ENCODE measurements at places on chromosomes 5 and 9.
A peak's percentile ranks its signal among the peaks of the same experiment; 100 is the strongest.

GRCh38 chr9:83041771-83042170, 21.2 kb downstream of the RASEF start:
- no peak for DNase-seq

GRCh38 chr9:88075966-88076285, 62.3 kb downstream of the SPATA31C2 start:
- DNase-seq = no peak

DNA sequence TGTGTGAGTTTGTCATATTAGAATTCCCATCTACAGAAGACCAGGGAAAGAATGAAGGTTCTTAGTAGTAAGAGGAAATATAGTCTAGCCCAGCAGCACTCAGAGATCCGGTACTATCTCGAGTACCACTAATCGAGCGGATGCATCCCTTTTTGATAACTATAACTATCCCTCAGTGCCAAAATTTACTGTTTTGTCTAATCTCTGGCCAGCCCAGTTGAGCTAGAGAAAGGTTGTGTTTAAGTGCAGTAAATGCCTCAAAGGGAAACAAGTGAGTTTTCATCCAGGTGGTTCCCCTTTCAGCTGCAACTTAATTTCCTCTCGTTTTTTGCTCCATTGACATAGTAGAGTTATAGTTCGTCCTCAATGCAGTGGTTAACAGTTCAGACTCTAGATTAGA, 146.7 kb downstream of the GPBP1 start:
- no peak for DNase-seq

- no peak for DNase-seq
Measured at GRCh38 chr5:154367101-154367500, 78.7 kb upstream of the SAP30L start.

- no peak for DNase-seq
Measured at GRCh38 chr9:101409079-101409477, 10.4 kb downstream of the ZNF189 start.

DNA sequence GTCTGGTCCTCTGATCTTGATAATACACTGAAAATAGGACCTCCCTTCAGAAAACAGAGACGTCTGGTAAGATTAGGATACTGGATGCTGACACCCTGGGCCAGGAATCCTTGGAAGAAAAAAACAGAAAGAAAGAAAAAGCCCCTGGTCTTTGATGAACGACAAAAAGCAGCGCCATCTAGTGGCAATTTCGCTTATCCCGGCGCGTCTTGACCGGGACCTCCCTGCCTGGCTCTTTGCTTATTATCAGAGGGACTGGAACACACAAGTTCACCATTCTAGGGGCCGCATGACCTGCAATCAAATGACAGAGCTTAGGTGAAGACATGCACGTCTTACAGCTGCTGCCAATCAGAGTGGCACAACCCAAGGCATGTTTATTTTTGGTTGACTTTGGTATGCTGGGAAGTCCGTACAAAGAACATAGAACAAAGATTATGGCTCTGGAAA, 114.9 kb upstream of the NFIB start:
- no peak for DNase-seq

DNA sequence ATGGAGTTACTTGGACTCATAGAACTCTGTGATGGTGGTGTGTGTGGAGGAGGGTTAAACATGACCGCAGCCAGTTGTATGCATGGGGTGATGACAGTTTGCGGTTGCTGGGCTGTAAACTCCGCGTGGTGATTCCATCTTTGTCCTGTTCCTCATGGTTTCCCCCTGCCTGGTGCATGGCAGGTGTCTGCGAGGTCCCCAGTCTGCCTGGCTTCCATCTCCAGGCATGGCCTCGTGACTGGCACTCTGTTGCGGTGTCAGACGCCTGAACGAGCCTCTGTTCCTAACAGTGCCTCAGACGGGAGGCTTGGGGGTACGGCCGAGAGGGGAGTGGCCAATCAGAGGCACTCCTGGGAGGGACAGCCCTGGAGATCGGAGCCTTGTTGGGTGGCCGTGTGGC, 33.9 kb upstream of the SH3PXD2B start:
- DNase-seq = no peak

GRCh38 chr9:129383019-129383560, 205.0 kb upstream of the IER5L start:
- no peak for DNase-seq

DNA sequence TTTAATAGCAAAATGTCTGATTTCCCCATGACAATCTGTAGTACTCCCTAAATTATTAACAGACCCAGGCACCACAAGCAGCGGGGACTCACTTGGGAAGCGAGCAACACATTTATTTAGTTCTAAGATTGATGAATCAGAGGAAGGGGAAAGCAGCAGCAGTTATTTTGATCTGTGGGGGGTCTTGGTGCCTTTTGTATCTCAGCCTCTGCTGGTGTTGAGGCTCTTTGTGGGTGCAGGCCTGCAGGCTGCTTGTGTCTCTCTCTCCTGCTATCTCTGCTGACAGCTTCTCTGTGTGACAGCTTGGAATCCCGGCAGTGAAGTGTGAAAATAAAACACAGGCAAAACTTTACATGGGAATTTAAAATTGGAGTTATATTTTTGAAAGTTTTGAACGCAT, 878.2 kb upstream of the DMAC1 start:
- DNase-seq = no peak

- DNase-seq = no peak
Measured at GRCh38 chr9:33153666-33154065, 13.5 kb downstream of the B4GALT1 start.

DNA sequence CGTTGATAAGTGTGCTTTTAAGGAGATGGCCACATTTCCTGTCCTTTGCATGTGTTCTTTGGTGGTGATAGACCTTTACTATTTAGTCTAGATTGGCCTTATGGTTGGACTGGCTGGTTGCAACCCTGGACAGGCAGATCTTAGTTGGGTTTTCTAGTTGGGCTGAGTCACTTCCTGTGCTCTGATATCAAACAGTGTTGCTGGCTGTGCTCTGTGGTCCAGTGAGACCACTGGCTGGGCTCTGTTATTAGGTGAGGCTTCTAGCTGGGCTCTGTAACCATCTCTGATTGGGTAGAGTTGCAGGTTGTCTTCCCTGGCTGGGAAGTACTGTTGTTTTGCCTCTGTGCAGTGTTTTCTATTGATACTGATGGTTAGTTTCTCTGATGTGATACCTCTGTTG, 432.5 kb downstream of the LRRC70 start:
- DNase-seq = no peak

- DNase-seq = no peak
Measured at GRCh38 chr9:123284656-123285055, 16.3 kb upstream of the STRBP start.

GRCh38 chr9:88531920-88532698, 2.9 kb upstream of the NXNL2 start:
- DNase-seq = no peak

- peak; percentile 35 for DNase-seq
Measured at GRCh38 chr9:6054280-6055099, 39.1 kb upstream of the RANBP6 start.

DNA sequence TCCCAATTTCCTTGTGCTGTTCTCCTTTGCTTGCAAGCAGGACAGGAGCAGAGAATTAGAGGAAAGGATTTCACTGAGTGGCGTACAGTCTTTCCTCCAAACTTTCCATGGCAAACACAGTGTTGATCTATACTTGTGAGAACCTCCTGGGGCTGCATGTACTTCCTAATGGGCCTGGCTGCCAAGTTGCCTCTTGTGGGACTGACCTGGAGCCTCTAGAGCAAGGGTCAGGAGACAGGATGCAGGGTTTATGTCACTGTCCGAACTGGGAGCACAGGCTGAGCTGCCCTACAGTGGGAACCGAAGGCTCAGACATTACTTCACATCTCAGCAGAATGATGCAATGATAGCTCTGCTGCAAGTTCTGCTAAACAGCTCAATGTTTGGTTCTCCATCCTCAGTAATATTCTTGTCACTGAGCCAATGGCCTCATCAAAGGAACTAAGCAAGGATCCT, 102.3 kb downstream of the ENC1 start:
- no peak for DNase-seq

GRCh38 chr9:26954050-26954508, 2.1 kb upstream of the IFT74 start:
- no peak for DNase-seq

GRCh38 chr5:143008809-143009521, 238.8 kb downstream of the ARHGAP26 start:
- peak; percentile 54 for DNase-seq

- no peak for DNase-seq
Measured at GRCh38 chr5:174937201-174938123, 213.1 kb downstream of the MSX2 start.

DNA sequence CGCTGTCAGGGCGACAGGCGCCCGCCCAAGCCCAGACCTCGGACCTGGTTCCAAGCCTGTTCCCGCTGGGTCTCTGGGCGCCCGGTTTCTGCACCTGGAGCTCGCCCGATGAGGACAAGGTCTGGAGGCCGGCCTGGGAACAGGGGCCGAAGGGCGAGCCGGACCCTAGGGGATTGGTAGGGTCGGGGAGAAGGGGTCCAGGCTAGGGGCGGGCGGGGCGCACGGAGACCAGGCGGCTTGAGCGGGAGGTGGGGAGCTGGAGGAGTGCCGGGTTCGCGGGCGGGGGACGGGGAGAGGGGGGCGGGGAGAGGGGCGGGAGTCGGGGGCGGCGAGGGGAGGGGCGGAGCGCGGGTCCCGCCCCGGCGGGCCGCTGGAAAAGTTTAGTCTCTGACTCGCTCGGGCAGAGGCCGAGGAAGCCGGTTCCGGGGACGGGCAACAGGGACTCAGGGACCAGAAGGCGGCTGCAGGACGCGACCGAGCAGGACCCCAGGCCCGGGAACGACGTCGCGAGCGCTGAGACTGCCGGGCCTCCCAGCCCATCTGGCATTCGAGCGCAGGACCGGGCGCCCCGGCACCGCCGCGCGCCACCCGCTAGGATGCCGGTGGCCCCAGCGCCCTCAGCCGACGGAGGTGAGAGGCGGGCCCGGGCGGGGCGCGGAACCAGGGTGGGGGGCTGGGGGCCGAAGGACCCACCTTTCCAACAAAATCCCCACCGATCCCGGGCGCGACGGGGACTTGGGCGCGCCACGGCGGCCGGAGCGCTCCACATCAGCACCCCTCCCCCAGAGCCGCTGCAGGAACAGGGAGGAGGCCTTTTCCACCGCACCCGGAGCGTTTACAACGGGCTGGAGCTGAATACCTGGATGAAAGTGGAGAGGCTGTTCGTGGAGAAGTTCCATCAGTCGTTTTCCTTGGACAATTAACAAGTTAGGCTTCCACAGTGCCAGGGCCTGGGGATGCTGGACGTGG, at the start of gene S1PR3:
Gene S1PR3, plus strand, starts transcription at position 403 of the 969 bp plus-strand sequence. CDS start 9,733 bp downstream, outside the sequence.
- no peak for DNase-seq

GRCh38 chr9:27784847-27785713, 211.8 kb upstream of the C9orf72 start:
- DNase-seq = no peak

DNA sequence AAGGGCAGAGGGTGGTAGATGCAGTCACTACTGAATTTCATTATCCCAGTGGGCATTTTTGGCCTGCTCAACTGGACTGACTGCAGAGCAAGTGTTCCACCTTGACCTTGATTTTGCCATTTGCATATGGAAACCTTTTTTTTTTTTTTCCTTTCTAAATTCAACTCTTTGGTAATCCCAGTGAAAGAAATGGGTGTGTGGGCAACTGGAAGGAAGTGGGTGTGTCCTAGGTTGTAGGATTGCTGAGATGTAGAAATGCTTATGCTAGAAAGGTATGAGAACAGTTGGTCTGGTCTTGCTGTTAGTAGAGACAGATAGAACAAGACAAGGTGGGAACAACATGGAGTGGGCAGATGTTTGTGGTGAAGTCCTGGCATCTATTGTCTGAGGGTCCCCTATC, 7.8 kb upstream of the IL12B start:
- no peak for DNase-seq

DNA sequence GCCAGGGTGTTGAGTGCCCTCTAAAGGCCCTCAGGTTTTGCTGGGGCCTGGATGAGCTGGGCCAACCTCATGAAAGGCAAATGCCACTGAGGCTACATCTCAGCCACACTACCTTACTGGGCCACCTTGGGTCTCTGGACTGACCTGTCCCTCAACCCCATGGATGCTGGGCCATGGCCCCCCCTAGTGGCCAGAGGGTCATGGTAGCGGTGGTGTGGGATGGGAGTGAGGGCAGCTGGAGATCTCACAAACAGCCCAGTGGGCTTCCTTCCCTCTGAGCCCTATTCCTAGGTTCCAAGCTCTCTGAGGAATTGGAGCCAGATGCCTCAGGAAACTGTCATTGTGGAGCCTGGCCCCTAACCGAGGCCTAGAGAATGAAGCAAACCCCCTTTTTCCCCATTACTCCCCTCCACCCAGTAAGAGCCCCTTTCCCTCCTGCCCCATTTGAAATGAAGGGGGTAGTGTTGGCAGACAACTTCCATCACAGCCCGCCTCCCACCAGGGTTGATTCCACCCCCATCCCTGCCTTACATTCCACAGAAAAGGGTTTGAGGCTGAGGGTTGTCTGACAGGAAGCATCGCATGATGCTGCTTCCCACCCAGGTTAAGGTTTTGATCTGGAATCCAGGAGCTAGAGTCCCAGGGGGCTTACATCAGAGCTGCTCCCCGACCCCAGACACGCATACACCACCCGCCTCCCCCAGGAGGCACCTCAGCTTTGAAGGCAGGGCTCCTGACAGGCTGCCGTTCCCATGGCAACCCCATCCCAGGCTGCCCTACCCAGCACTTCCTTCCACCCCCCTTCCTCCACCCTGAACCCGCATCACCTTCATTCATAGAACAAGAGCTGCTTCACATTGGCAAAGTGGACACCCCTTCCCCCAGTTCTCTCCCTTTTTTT, 63.9 kb downstream of the PCDH1 start:
- DNase-seq = peak; percentile 4

- no peak for DNase-seq
Measured at GRCh38 chr5:139740138-139740991, 55.2 kb upstream of the PSD2 start.

DNA sequence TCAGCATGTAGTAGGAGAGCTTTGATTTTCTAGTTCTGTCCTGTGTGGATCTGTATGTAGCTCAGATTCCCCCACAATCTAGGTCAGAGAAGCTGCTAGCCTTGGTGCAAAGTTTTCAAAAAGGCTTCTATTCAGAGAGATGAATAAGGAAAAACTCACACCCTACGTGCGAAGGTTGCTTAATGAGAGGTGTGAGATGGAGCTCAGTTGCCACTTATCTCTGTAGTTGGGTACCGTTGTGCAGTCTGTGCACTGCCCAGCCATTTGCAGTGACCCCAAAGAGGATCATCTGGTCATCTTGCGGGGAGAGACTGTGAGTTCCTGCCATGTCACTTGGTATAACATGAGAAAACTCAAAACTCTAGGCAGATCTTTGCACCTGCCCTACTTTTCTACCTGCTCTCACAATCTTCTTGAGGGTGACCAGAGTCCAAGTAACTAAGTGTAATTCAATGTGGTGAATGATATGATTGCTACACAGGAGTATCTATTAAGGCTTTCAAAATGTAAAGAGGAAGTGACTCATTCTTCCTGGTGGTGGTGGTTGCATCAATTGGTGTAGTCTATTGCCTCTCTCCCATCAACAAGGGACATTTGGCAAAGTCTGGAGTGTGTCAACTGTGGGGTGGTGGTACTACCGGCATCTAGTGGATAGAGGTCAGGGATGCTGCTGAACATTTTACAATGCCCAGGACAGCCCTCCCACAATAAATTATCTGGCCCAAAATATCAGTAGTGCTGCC, 65.2 kb downstream of the TMC1 start:
- DNase-seq = no peak

- no peak for DNase-seq
Measured at GRCh38 chr5:111517853-111518501, 5.6 kb upstream of the STARD4 start.

- DNase-seq = no peak
Measured at GRCh38 chr5:75156585-75156984, 80.1 kb downstream of the ANKRD31 start.

Data from stimulated activated CD8-positive, alpha-beta memory T cell treated with anti-CD3 and anti-CD28 coated beads, Interleukin-2, amount 100 ng/mL, for 1 hour (primary cell).